ENCODE measurements at places on chromosomes 16 and 17.

DNA sequence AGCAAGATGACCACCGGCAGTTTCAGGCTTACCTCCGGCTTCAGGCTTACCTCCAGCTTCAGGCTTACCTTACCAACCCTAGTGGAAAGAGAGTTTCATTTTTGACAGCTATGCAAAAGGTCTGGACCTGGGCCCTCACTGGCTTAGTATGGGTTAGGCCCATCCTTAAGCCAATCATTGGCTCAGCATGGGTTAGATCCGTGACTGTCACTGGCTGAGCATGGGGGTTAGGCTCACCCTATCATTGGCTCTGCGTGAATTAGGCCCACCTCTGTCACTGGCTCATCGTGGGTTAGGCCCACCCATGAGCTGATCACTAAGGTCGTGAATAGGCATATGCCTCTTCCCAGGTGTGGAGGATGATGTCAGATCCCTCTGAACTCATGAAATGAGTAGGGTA is 8.1 kb downstream of the NDE1 start:
- no peak for DNase-seq

DNA sequence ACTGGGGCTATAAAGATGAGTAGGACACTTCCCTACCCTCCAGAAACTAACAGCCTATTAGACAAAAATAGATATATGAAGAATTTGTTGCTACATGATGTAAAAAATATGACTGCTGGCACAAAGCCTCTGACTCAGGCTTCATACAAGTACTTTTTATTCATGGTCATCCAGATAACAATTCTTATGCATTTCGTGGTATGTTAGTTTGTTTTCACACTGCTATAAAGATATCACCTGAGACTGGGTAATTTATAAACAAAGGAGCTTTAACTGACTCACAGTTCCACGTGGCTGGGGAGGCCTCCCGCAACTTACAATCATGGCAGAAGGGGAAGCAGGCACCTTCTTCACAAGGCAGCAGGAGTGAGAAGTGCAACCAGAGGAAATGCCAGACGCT is 112.5 kb upstream of the HLF start:
- no peak for DNase-seq

GRCh38 chr17:43856141-43856540 is 9.2 kb downstream of the CD300LG start:
- DNase-seq: no peak

DNA sequence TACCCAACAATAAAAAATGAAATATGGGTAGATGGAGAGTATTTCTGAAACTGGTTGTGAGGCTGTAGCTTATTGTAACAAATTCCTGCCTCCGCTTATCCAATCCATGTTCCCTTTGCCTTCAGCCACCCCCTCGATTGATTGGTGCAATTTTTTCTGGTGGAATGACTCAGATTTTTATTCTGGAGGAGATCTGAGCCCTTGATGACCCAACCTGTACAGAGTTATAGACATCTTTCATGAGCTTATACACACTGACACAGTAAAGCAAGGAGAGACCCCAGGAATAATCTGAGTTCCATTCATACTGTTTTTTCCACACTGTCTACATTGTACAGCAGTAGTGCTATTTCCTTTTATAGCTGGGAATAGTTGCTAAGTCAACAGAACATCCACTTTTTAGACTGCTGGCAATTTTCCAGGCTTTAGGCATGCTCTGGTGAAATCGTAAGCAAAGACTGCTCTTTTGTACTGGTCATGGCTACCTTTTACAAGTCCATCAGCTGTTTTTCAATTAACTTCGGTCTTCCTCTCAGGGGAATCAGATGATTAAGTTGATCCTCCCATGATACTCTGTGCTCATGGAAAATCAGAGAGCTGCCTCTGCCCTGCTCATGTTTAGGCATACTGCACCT is 30.1 kb downstream of the CCL4 start:
- DNase-seq: no peak

DNA sequence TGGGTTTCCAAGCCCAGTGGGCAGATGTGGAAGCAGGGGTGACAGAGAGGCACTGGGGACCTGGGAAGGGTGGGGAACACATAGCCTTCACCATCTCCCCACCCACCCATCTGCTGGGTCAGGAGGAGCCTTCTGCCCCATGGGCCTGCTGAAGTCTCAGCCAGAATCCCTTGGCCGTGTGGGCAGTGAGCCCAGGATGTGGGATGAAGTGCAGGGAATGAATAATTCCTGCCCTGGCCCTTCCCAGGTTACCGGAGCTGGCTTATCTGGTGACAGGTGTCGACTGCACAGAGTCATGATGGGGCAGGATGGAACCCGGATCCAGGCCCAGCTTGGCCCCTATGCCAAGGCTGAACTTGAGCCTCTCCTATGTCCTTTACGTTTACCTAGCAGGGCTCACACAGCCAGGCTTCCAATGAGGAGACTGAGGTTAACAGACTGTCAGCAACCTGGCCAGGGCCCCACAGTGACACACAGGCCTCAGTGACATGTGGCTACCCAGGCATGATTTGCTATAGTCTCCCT is 17.5 kb downstream of the ATP2A3 start:
- DNase-seq: no peak

GRCh38 chr16:85211271-85211801 is 99.1 kb upstream of the CIBAR2 start:
- DNase-seq: no peak

DNA sequence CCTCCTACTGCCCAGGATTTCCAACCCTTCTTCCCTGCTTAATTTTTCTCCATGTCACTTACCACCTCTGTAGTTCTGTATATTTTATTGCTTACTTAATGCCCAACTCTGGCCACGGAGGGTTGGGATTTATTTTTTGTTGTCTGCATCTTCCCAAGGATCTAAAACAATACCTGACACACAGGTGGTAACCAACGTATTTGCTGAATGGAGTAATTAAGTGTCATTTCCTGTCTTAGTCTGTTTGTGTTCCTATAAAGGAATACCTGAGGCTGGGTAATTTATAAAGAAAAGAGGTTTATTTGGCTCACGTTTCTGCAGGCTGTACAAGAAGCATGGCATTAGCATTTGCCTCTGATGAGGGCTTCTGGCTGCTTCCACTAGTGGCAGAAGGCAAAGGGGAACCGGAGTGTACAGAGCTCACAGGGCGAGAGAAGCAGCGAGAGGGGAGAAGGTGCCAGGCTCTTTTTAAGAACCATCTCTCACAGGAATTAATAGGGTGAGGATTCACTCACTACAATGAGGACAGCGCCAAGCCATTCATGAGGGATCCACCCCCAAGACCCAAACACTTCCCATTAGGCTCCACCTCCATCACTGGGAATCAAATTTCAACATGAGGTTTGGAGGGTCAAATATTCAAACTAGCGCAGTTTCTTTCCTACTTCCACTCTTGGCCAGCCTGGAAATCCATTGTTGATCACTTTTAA is 44.8 kb downstream of the ERN1 start:
- no peak for DNase-seq

DNA sequence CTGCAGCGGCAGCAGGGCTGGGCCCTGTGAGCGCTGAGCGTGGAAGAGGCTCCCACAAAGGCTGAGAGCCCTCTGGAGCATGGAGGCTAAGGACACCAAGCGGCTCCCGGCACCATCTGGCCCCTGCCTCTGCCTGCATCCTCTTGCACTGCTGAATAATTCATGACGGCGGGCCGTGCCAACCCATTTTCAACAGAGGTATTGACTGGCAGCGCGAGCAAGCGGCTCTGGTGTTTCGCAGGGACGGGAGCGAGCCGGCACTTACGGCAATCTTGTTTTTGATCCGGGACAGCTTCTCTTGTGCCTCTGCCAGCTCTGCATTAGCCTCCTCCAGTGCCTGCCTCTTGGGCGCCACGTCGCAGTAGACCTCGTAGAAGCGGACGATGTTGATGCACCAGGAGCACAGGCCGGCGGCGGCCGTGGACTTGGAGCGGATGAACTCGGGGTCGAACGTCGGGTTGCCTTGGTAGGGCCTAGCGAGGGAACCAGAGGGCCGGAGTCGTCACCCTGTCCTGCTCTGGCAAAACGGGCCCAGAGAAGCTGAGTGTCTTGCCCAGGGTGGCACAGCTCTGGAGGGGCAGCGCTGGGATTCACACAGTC is 80.4 kb downstream of the PGS1 start:
- no peak for DNase-seq

GRCh38 chr16:20865420-20866131 is 34.6 kb downstream of the DCUN1D3 start:
- DNase-seq: no peak

GRCh38 chr16:50735629-50736122 is 6.2 kb upstream of the CYLD start:
- DNase-seq: no peak

- DNase-seq: no peak
Measured at GRCh38 chr17:67449065-67449464, 72.0 kb downstream of the PITPNC1 start.

DNA sequence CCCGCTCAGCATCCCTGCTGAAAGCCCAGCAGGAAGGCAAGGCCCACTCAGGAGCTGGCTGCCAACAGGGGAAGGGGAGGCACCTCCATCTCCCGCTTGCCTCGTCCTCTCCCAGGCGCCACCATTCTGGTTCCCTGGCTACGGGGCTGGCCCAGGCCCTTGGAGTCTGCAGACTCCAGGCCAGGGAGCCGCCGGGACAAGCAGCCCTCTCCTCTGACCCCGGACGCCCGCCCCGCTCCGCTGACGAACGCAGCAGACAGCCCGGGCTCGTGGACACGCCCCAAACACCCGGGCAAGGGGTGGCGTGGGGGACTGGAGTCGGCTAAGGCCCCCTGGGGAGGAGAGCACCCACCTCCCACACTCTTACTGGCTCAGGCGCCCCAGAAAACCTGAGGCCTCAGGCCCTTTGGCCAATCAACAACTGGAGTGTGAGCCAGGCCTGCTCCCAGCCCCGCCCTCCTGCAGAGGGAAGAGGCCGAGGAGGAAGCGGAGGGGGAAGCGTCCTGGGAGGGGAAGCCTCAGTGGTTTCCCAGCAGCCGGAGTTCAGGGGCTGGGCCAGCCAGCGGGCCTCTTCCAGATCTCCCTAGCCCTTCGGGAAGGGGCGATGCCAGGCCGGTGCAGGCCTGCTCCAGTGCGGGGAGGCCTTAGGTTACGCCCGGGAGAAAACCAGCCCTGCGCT is 4.2 kb downstream of the MNT start:
- no peak for DNase-seq

DNA sequence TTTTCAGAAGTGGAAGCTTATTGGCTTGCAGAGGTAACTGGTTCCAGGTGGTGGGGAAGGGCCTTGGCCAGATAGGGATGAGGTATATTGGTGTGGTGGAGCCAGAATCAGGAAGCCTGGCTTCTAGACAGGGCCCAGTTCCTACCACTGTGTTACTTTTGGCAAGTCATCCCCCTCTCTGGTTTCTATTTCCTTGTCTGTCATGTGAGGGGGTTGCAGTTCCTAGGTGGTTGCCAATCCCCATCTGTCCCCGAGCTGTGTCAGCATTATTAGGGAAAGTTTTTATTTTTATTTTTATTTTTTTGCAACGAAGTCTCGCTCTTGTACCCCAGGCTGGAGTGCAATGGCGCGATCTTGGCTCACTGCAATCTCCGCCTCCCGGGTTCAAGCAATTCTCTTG is 3.0 kb downstream of the SMCR8 start:
- DNase-seq: no peak

GRCh38 chr17:55479903-55480302 is 31.3 kb downstream of the SMIM36 start:
- no peak for DNase-seq

- no peak for DNase-seq
Measured at GRCh38 chr17:6047966-6048365, 22.2 kb upstream of the WSCD1 start.

DNA sequence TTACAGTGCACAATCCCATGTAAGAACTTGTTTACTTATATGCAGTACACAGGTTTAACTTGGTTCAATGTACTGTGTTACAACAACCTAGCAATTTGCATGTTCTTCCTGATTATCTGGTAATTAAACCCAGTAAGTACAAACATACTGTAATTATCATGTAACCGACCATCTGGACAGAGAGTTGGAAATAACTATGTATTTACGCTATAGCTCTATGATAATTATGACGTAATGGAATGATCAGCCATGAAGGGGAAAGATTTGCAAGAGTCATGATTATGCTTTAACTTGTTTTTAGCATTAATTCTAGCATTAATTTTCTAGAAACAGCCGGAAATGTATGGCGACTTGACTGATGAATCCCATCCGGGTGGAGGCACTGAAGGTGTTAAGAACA is 74.8 kb upstream of the SALL1 start:
- no peak for DNase-seq

DNA sequence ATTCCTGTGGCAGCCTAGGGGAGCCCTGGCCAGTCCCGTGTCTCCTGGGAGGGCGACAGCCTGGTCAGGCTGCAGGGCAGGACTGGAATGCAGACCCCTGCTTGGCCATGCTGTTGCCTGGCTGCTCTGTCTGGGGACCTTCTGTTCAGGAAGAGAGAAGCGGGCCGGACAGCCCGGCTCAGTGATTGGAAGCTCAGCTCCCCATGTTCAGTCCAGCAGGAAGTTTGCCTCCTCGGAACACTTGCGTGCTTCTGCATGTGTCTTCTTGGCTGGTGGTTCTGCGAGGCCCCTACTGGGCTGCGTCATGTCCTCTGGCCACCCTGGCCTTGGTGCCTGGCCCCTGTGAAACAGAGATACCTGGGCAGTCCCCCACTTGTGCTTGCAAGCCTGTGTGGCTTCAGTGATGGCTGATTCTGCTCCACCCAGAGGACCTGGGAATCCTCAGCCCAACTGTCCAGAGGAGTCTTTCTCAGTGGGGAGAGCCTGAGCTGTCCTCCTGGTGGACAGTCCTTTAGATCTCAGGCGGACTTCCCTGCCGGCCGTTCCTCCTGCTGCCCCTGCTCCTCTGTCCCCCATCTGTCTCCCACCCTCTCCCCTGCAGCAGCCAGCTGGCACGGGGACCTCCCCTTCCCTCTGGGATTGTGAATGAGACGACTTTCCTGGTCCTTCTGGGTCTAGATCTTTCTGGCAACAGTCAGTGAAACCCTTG is 279.5 kb downstream of the SEC14L1 start:
- no peak for DNase-seq

- DNase-seq: no peak
Measured at GRCh38 chr16:11627292-11627663, 40.6 kb upstream of the LITAF start.

DNA sequence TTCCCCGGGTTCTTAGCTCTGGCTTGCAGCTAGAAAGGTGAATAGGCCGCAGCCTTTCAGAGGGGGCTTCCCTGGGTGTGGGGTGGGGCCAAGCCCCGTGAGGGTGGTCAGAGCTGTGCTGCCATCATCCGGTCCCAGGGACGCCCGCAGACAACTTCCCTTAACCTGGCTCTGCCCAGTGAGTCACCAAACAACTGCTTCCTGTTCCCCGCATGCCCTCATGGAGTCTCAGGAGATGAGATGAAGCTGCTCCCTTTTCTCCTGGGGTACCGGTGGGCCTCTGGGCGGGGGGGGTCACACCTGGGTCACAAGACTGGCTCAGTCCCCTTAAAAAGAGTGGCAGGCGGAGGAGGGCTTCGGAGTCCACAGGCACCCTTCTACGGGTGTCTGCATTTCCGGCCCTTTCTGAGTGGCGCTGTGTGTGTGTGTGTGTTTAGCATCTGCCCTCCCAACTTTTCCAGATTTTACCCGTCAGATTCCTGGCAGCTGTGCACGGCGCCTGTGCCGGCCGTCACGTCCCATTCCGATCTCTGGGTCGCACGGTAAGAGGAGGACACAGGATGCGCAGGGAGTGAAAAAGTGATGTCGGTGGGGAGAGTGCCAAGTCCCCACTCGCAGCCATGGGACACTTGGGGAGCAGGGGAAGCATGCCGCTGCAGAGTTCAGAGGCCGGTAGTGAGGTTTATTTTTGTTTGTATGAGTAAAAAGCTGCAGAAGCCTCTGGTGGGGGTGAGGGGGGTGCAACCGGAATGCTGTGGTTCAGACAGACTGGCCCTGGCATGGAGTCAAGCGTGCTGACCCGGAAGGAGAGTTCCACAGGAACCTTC is 16.8 kb downstream of the HIC1 start:
- DNase-seq: no peak

All from activated CD4-positive, alpha-beta T cell treated with anti-CD3 and anti-CD28 coated beads for 1 hour (primary cell).